ENCODE measurements at places on chromosomes 4 and X.
A peak's percentile ranks its signal among the peaks of the same experiment; 100 is the strongest.

GRCh38 chr4:26856906-26857277 lies 3.7 kb upstream of the STIM2 start:
- DNase-seq, result peak; percentile 5

GRCh38 chrX:69037786-69038185 lies 127.5 kb downstream of the PJA1 start:
- no peak for DNase-seq

GRCh38 chr4:150816491-150816890 lies 198.6 kb downstream of the LRBA start:
- DNase-seq, result peak; percentile 5

GRCh38 chr4:182642831-182643230 lies 274.4 kb downstream of the DCTD start:
- DNase-seq, result peak; percentile 56

GRCh38 chr4:22220965-22221364 lies 272.4 kb upstream of the KCNIP4 start:
- DNase-seq, result no peak

GRCh38 chr4:185640811-185641675 lies 105.7 kb upstream of the PDLIM3 start:
- peak; percentile 61 for DNase-seq

DNA sequence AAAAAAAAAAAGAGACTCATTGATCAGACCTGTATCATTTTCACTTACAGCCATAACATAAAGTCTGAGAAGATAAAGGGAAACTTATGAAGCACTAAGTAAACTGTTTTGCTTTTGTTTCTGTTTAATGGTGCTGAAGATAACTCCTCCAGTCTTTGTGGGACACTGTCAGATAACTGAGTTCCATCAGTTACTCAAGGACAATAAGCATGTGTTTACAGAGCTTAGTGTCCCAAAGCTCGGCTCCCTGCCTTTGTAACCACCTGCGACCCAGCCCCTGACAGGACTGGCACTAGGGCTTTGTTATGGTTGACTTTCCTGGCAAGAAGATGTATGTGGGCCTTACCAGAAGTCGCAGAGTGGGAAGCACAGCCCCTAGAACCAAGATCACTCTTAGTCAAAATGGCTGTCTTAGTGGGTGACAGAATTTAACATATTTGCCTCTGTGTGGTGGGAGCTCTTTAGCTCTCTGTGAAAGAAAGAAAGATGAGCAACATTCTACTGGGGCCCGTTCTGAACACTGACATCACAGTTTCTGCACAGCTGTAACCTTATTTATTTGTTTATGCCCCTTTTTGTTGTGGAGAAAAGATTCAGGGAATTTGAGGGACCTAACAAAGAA lies 68.1 kb downstream of the FNIP2 start:
- no peak for DNase-seq

GRCh38 chr4:8293131-8293975 lies 23.8 kb downstream of the HTRA3 start:
- DNase-seq, result no peak

- no peak for DNase-seq
These were observed 866.3 kb upstream of the PCDH7 start for GRCh38 chr4:29853833-29854232.

GRCh38 chr4:7322166-7322991 lies 112.4 kb downstream of the PSAPL1 start:
- no peak for DNase-seq

- no peak for DNase-seq
These were observed 588.6 kb upstream of the FAT1 start for GRCh38 chr4:187312299-187312698.

DNA sequence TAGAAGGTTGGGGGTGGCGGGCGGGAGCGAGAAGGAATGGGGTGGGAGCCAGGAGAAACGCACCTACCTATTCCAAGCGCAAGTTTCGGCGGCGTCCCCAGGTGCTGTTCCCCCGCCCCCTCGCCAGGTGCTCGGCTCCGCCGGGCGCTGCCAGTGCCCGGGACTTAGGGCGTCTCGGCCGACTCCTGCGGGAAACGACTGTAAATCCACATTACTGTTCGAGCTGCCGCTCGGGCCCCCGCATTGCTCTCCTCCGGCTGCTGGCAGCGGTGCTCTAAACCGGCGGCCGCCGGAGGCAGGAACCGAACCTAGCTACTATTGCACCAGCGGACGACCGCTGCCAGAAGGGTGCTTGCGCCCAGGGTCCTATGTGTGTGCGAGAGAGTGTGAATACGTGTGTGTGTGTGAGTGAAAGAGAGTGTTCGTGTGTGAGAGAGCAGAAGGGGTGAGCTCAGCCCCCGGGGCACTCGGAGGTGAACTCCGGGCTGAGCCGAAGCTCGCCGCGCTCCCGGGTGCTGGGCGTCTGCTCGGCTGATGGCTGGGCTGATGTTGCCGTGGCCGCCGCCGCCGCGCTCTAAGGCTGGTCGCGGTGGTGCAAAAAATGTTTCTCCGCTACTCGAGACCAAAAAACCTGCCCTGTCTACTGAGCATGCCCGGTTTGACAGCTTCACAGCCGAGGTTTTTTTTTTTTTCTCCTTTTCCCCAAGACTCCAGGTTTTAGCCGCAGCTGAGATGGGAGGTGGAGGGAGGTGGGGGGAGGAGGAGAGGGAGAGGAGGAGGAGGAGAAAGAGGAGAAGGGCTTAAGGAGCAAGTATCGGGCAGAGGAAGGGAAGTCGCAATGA lies 115.7 kb upstream of the TEX13C start:
- peak; percentile 22 for DNase-seq

DNA sequence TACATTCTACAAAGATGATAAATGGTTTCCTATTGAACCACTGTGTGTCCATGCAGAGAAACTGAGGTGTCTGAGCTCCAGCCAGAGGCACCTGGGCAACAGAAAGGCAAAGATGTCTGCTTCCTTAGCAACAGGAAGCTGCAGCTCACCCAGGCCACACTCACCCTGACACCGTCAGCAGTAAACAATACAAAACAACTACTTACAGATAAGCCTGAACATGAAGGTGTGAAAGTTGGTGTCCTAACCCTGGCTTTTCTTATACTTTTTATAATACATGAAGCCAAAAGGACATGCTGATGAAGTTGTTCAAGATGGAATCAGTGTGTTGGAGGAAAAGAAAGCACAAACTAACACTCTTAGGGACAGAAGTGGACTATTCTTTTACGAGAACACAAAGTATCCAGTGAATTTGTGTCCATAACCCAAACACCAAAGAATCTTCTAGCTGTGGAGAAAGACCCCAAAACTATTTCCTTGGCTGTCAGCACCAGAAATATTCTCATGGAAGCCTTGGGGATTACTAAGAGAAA lies 117.3 kb downstream of the SYNPO2 start:
- DNase-seq, result no peak

DNA sequence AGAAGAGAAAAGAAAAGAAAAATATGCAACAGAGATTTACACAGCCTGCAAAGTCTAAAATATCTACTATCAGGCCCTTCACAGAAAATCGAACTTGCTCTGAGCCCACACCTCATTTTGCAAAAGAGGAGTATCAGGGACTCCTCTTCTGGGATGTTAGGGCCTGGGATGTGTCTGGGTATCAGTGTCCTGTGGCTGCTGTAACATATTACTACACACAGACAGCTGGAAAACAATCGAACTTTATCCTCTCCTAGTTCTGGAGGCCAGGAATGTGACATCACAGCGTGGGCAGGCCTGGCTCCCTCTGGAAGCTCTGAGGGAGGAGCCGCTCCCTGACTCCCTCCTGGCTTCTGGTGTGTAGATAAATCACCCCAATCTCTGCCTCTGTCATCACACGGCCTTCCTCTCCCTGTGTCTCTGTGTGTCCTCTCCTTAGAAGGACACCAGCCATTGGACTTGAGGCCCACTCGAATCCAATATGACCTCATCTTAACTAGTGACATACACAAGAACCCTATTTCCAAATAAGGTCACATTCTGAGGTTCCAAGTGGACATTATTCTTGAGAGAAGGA lies 52.9 kb downstream of the PPP2R2C start:
- peak; percentile 9 for DNase-seq

- peak; percentile 87 for DNase-seq
These were observed 54.3 kb upstream of the TET2 start for GRCh38 chr4:105092356-105092755.

DNA sequence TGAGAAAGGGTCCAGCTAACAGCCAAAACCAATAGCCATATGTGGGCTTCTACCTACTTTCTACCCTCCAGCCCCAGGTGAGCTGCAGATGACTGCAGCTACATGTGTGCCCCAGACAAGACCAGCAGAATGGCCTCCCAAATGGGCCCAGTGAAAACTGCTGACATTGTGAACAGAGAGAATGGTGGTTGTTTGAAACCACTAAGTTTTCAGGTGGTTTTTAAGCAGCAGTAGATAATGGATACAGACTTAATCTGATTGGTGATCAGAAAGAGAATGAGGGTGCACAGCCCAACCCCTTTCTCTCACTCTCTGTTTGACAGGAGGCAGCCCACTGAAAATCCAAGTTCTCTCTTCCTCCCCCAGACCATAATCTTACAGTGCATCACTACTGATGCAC lies 42.5 kb upstream of the BBS12 start:
- no peak for DNase-seq

DNA sequence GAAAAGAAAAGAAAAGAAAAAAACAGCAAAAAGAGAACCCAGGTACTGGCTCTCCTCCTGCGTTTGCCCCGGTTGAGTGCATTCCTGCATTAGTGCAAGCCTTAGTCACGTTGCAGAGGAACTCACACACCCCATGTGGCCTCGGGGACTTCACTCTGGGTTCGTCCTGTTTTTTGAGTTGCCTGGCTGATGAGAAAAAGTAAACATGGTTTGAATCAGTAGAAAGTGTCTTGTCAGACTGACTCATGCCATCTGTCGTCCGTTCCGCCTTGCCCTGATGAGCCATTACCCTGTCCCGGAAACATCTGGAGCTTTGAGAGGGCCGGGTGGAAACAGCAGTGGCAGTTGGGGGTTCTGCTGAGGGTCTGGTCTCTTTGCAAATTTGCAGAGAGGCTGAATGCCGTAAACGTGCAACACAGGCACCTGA lies 16.3 kb downstream of the CD99 start:
- peak; percentile 98 for DNase-seq

- no peak for DNase-seq
These were observed 149.2 kb downstream of the PTTG2 start for GRCh38 chr4:38109370-38109769.

DNA sequence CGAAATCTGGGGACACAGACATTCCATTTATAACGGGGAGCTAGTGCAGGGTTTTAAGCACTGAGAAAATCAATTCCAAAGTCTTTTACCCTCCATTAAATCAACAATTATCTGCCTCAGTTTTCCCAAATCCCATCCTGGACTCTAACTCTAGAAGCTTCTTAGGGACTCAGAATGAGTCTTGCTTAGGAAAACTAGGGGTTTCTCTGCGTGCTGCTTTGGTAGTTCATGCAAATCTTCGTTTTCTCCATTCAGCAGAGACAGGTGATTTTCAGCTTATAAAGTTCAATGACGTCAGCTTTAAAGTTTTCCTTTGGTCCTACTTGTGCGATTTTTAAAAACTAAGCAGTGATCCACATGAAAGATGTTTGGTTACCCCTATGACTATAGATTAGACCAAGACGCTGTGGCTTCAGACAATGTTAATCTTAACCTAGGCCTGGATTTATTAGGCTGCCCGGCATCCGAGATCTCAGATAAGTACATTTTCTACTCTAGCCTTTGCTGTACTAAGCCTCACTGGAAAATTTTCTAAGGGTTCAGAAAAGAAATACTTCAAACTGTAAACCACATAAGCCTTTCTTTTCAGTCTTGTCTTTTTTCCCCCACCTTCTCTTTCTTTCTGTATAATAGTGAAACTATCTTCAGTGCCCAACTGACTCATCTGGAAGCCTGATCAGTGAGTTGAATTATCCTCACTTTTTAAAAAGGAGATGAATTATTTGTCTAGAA lies 121.4 kb upstream of the GATB start:
- DNase-seq, result no peak

- no peak for DNase-seq
These were observed 15.1 kb downstream of the RAPGEF2 start for GRCh38 chr4:159117968-159118367.

GRCh38 chr4:151226004-151226932 lies 50.7 kb upstream of the PRSS48 start:
- DNase-seq, result peak; percentile 80

GRCh38 chrX:140709421-140709846 lies at the start of gene LINC00632:
LINC00632 (plus strand) TSS chrX:140709759.
- no peak for DNase-seq

DNA sequence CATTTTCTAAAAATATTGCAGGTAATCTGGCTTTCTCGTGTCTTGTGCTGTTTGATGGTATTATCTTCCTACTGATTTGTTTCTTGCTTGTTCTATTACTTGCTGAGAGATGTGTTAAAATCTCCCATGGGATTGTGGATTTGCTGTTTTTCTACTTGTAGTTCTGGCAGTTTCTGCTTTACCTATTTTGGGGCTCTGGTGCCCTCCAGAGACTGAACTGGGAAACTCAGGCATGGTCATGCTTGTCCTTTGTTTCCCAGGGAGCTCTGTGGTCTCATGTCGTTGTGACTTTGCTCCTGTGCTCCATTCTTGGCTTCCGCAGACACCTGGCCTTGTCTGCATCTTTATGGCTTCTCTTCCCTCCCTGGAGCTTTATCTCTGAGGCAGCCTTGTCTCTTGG lies 39.5 kb downstream of the NSD2 start:
- peak; percentile 50 for DNase-seq

DNA sequence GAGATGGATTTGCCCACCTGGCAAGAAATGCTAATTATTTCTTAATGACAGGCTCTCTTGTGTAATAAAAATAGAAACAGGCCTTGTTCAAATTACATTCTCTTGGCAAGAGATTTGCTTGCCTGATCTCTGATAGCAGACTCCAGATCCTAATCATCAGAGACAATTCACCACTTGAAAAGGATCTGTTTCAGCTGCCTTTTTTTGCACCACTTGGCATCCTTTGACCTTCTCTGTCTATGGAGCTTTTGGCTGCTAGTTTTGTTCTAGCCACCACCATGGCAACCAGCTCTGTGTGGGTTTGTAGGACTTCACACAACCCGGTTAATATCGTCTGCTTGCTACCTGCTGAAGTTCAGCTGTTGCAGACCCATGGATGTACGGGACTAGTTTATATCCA lies 241.1 kb upstream of the TLL1 start:
- no peak for DNase-seq

DNA sequence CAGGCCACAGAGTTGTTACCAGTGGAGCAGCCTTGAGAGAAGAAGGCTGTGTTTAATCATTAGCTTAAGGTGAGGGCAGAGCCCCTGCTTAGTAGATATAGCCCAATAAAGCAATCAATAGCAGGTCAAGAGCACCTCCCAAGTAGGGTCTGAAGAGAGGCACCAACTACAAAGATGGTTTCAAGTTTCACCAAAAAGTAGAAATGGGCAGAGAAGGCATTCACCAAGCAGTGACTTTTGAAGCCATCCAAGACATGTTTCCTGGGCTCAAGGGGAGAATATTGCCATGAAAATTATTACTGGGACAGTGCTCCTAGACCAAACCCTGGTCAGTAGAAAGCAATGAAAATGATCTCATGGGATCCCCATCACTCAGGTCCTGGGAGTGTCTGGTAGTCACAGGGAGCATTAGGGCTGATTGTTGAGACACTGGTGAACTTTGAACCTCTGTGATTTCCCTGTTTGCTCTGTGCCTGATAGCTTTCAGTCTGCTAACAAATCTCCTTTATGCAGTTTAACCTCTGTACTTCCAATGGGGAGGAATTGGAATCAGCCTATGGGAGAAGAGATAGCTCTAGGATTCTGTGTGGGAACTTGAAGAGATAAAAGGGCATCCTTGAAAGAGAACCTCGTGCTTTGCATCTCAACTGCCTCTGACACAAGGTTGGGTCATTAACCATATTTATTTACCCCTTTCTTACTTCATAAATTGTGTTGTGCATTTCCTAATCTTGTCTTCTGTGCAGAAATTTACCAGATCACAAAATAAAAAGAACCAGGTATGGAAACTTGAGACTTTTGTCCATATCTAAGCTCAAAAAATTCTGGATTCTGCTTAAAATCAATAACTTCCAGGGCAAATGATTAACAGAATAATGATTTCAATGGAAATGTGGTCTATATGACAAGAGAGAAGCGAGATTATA lies 9.3 kb upstream of the OTC start:
- DNase-seq, result no peak
